Endothelial cell of umbilical vein (primary cell): ENCODE measurements at places on chromosomes 3 and 15. TPM values are rescaled to one million over a fixed set of nuclear protein-coding genes. Genes with fewer than 3 reads are reported as not detected.

GRCh38 chr15:82300883-82301282, 38.3 kb downstream of the SAXO2 start:
- no peak for DNase-seq

GRCh38 chr15:89157061-89157460, 64.3 kb downstream of the RLBP1 start:
- no peak for DNase-seq

- DNase-seq: no peak
These were observed 6.9 kb upstream of the SKIC8 start for GRCh38 chr15:78306176-78306774.

DNA sequence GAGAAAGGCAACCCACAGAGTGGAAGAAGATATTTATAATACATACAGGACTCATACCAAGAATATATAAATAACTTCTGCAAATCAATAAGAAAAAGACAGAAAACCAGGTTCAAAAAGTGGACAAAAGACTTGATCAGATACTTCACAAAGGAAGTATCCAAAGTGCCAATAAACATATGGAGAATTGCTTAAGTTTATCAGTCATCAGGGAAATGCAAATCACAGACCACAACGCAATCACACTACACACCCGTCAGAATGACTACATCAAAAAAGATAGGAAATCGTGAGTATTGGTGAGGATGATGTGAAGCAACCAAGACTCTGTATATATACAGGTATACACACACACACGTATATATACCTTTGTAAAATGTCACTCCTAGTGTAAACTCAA, 180.6 kb downstream of the FAM43A start:
- no peak for DNase-seq

DNA sequence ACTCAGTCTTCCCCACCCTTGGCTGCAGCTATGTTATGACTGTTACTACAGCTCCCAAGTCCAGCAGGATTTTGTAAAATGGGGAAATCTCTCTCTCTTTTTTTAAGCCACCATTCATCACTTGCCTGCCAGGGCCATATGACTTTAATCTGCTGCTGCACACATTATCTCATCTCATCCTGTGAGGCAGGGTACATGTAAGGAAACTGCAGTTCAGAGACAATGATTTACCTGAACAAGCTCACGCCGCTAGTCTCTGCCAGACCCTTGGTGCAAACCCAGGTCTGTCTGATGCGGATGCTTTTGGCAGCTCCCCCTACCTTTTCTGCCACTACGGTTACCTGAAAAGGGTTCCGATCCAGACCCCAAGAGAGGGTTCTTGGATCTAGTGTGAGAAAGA, 78.3 kb downstream of the CHRNA7 start:
- no peak for DNase-seq

Gene EPHB3
- total RNA-seq: not detected in 2 replicates
